OCI-LY7 (cell line): ENCODE measurements at places on chromosomes 12 and 14.

- no peak for DNase-seq
Observed at GRCh38 chr12:12272869-12273268, 6.0 kb upstream of the LRP6 start.

GRCh38 chr12:114681116-114681871 is 2.7 kb downstream of the TBX3 start:
- no peak for DNase-seq

GRCh38 chr14:95946867-95947266 is 70.2 kb downstream of the TUNAR start:
- DNase-seq, result no peak

GRCh38 chr12:52164624-52165023 is 27.2 kb downstream of the KRT80 start:
- no peak for DNase-seq

DNA sequence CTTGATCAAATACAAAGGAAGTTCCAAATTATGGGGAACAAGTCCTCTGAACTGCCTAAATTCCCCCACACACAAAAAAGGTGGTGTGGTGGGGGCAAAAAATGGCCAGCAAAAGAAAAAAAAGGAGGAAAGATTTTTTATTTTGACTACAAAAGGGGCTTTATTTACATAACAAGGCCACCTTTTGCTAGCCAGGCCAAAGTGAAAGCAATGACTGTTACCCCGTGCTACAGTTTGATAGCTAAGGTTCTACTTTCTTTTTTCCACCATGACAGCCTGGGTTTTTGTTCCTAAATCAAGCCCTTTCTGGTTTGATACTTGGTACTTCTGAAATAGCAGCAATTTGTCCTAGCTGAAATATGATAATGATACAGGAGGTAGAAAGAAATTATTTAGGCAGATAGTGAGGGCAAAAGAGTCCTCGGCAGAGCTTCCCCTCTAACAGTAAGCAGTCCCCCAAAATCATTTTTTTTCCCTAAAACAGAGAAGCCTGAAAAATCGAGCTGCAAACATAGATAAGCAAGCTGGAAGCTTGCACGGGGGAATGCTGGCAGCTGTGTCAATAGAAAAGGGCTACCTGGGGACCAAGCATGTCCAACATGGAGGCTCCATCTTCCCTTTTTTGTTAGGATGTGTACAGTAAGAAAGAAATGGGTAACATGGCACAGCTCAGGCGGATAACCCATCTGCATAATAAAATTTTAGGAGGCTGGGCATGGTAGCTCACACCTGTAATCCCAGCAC is 8.9 kb upstream of the B4GALNT1 start:
- DNase-seq, result no peak

GRCh38 chr12:81174664-81175063 is 96.8 kb downstream of the ACSS3 start:
- no peak for DNase-seq
